ENCODE measurements at places on chromosomes 11 and 22.

DNA sequence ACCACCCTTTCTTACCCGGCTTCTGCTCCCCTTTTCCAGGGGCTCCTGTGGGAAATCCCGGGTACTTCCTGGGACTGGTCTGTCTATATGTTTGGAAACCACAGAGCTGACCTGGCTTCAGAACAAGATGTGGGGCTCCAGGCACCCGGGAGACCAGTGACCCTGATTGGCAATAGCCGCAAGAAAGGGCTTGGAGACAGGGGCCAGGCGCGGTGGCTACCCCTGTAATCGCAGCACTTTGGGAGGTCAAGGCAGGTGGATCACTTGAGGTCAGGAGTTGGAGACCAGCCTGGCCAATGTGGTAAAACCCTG, 3.2 kb upstream of the NEAT1 start:
- DNase-seq, result no peak

GRCh38 chr11:88064097-88064705, 111.0 kb downstream of the RAB38 start:
- DNase-seq, result no peak

DNA sequence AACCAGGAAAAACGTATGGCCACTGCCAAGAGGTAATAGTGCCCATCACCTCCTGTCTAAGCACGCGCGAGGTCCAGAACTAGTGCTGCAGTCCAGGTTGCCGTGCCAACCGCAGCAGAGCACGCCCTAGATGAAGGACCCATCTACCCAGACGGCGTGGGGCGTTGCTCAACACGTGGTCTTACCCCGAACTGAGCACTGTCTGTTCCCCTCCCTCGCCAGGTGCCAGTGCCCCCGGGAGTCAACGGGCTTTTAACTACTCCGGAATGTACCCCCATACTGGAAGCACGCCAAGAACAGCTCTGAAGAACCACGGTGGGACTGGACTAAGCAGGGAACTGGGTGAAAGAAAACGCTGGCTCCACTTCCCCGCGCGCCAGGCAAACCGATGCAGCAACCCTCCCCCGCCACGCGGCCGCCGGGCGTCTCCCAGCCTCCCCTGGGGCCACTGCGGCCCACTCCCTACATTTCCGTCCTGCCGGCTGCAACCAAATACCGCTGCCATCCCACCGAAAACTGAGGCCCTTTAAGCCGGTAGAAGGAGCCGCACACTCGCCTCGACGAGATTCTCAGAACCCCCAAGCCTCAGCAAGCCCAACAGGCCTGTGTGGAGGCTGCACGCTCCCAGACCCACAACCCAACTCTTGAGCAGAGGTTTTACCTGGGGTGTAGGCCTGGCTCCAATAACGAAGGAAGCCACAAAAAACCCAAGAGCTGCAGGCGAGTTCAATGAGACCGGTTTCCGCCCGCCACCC, at the start of gene HSPA8:
HSPA8 (minus strand) TSS at position 734 of the 755 bp plus-strand sequence. CDS start 812 bp downstream, outside the sequence.
- peak; percentile 71 for DNase-seq

- DNase-seq, result no peak
Measured at GRCh38 chr22:28025333-28025732, 106.3 kb upstream of the PITPNB start.

GRCh38 chr11:65187146-65187675, 5.5 kb downstream of the CAPN1 start:
- no peak for DNase-seq

DNA sequence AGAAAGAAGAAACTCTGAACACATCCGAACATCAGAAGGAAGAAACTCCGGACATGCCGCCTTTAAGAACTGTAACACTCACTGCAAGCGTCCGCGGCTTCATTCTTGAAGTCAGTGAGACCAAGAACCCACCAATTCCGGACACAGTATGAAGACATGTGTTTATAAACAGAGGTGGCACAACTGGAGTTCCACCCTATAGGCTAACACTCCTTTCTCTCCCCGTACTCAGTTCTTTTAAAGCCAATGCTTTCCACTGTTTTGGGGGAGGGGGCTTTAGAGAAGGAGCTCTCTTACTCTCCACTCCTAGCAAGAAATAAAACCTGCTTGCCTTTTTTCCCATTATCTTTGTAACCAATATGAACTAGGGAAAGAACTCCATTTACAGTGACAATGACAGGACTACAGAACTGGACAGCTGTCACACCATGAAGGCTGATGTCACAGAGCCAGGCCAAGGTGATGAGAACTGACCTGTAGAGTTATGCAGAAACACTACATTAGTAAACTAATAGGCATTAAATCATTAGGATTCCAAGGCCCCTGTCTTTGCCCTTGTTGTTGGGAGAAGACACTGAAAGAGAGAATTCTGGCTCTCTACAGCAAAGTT, 733 bp downstream of the TRIM5 start:
- peak; percentile 16 for DNase-seq

GRCh38 chr11:28983780-28984179, 875.6 kb downstream of the METTL15 start:
- DNase-seq, result no peak

All from hepatocyte (in vitro differentiated cells).